Stimulated activated CD4-positive, alpha-beta T cell treated with anti-CD3 and anti-CD28 coated beads, Interleukin-15, amount 100 ng/mL, for 1 hour (primary cell): ENCODE measurements at places on chromosomes 11 and 22.

DNA sequence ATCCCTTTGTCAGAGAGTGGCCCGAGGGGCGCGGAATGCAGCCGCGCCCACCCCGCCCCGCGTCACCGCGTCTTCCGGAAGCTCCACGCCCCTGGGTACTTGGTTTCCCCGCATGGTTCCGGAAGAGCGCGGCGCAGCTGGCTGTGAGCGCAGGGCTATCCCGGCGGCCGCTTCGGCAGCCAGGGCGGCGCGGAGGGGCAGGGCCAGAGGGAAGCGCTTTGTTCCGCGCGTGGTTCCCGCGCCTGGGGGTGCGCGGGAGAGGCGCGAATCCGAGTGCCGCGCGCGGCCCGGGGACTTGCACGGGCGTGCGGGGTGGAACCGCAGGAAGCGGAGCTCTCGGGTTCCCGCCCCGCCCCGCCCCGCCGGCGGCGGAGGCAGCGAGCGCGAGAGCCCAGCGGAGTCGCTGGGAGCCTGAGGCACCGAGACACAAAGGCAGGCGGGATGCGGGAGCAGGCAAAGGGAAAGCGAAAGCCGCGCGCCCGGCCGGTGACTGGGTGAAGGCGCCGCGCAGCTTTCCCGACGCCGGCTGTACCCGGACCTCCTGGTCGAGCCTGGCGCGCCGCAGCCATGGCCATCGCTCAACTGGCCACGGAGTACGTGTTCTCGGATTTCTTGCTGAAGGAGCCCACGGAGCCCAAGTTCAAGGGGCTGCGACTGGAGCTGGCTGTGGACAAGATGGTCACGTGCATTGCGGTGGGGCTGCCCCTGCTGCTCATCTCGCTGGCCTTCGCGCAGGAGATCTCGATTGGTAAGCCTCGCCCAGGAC is at the start of gene PANX1:
PANX1 (plus strand) TSS at position 96 of the 766 bp plus-strand sequence; CDS start at position 568, 472 bp downstream.
- DNase-seq, result peak; percentile 50

GRCh38 chr11:121515335-121515671 is 62.5 kb upstream of the SORL1-AS1 start:
- no peak for DNase-seq

GRCh38 chr11:87022254-87022653 is 15.5 kb upstream of the TMEM135 start:
- DNase-seq, result no peak

DNA sequence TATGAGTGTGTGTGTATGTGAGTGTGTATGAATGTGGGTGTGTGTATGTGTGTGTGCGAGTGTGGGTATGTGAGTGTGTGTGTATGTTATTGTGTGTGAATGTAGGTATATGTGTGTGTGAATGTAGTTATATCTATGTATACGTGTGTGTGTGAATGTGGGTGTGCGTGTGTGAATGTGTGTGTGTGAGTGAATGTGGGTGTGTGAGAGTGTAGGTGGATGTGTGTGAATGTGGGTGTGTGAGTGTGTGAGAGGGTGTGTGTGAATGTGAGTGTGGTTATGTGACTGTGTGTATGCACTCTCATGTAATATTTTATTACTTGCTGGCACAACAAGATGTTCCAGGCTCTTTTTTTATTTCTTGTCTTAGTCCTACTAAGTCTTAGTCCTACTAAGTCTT is 513.4 kb upstream of the B3GAT1 start:
- DNase-seq, result no peak

DNA sequence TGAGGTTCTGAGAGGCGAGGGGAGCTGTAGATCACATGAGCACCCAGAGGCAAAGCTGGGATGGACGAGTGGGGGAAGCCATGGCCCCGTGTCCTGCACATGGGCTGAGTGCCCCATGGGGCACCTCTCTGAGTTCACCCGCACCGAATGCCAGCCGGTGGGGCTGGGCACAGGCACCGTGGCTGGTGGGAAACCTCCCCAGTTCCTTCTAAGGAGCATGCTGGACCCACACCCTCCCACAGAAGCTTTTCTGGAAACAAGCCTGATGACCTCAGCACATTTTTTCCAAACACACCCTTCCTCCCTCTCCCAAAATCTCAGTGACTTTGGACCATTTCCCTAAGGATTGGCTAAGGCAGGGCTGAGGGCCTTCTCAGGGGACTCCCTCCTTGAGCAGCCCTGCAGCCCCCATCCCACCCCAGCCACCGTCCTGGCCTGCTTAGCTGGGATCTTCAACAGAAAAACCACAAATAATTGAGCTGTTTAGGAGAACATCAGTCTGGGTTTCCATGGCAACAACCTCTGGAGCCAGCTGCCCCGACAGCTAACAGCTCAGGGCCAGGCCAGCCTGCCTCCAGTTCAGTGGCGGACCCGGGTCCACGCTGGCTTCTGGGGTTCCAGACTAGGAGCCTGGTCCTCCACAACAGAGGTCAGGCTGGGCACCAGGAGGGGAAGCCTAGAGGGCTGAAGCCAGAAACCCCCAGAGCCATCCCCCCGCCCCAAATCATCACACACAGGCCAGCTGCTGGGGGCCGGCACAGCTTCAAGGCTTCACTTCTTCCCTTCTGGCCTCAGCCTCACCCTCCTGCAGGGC is 18.1 kb upstream of the LINC01488 start:
- DNase-seq, result no peak

GRCh38 chr11:43934601-43935423 is 7.6 kb upstream of the C11orf96 start:
- no peak for DNase-seq

DNA sequence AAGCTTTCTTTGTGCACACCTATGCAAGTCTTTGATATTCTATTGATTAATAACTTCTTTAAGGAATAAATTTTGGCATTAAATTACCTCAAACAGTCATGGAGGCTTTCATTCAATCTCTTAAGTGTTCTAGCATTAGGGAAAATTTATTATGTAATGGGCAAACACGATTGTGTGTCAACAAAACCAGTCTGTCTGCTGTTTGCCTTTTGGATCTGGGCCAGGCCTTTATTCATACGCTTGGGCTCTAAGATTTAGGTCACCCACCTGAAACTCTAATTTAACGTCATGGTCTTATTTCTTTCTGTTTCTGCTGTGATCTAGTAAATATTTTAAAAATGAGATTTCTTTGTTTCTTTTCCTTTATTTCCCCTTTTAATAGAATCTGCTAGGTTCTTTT is 1270.6 kb downstream of the LRRC4C start:
- no peak for DNase-seq

- DNase-seq, result no peak
Observed at GRCh38 chr11:69843529-69843921, 24.3 kb upstream of the FGF3 start.

DNA sequence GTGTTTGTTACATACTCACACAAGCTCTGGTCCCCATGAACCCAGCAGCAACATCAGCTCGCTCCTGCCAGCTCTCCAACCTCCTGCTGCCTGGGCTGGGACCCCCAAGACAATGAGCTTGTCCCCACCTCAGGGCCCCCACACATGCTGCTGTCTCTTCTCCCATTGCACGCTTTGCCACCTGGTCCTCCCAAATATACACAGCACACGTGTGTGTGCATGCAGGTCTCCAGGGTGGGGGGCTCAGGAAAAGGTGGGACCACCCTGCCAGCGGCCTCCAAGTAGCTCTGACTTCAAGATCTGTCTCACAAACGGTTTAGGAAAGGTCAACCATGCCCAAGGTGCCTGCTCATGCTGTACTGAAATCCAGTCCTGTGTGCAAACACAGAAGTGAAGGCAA is 68.1 kb upstream of the CCND1 start:
- no peak for DNase-seq

DNA sequence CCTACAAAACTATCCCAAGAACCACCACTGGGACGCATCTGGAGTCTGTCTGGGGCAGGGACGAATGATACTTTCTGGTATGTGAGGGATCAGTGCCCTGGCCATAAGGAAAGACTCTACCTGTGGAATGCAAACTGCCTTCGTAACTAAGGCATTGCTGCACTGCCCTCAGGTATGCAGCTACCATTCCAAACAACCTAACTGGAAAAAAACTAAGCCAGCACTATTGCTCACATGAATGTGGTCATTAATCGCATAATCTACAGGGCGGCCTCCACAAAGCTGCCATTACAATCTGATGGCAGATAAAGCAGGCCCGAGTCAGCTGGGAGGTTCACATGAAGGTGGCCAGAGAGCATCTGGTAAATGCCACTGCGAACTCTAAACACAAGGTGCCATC is 3.9 kb downstream of the PACSIN2 start:
- DNase-seq, result no peak

DNA sequence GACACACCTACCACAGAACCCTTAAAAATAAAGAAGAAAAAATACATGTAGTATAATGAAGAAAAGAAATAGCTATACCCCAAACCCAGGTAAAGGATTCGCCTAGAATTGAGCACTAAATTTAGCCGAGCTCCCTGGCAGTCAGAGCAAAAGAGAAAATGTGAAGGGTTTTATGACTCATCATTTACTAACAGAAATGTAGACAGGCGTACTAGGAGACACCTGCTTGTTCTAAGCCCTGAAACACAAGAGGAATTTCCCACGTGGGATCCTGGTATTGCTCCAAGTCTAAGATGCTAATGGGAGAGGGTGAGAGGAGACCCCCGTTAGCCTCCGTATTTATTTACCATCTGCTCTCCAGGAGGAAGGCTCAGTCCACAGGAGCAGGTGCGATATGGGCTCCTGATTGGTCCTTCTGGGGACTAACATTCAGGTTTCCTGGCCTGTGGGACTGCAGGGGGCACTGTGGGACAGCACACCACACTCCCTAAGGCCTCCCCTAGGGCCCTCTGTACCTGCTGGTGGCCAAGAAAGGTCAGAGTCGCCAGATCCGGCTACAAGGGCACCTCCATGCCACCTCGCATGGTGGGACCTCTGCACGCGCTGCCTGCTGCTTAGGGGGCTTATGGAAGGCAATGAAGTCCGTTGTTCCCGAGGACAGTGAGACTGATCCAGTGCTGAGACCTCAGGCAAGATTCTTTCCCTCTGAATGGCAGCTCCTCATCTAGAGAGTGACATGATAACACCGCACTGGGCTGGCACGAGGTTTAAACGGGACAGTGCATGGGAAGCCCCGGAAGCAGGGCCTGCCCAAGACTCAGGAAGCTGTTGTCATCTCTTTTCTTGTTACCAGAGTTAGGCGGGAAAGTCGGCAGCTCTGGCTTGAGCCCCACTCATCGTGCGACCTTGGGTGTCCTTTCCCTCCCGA is 25.8 kb downstream of the KCNC1 start:
- DNase-seq, result no peak

DNA sequence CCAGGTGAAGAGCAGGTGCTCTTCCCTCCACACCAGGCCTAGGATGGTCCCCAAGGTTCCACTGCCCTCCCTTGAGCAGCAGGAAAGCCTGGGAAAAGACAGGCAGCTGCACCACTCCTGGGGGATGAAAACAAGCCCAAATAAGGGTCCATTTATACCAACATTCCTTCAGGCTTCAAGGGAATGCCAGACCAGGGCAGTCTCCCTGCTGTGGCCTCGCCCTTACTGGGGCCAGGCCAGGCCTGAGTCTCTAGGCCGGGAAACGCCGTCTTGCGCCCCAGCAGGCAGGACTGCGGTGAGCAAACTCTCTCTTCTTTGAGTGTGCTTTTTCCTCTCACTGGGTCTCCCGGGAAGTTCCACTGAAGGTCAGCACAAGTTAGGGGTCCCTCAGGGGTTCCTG is 443.5 kb downstream of the SOX6 start:
- no peak for DNase-seq

DNA sequence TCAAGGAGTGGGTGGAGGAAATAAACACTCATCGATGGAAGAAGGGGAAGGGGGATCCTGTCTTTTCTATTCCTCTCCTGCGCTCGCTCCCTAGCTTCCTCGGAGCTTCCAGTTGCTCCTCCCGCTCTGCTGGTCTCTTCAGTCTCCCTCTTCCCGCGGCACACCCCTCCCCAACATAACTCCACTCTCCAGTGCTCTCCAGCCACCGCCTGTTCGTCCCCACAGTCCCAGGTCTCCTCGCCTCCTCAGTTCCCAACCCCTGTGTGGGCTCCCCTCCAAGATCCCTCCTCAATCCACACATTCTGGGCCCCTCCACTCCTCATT is 438 bp downstream of the ZW10 start:
- DNase-seq, result no peak

DNA sequence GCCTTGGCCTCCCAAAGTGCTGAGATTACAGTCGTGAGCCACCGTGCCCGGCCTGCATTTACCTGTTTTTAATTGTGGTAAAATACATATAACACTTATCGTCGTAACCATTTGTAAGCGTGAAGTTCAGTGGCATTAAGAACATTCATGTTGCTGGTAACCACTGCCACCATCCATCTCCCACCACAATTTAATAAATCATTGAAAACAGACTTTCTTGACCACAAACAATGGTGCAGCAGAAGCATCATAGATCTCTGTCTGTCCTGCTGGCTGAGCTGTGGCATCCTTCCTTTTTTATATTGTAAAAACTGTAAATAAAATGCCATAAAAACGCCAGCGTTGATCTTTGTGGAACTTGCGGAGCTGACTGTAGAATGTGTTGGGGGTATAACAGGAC is 24.3 kb downstream of the LRP5 start:
- no peak for DNase-seq

- DNase-seq, result no peak
Observed at GRCh38 chr11:119880143-119880542, 151.1 kb upstream of the NECTIN1 start.

DNA sequence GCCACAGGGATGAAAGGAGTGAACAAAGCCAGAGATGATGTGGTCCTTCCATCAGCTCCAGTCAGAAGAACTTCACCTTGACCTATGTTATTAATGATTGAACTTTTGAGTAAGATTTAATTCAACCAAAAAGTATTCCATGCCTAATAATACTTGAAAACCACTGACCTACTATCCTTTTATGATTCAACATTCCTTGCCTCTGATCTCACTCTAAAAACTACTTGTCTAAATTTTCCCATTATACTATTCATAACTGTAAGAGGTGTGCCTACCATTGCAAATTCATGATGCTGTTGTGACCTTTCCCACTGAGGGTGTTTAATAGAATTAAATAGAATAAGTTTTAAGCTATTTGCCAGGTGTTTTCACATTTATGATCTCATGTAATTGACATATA is 164.7 kb upstream of the GUCY1A2 start:
- DNase-seq, result no peak

DNA sequence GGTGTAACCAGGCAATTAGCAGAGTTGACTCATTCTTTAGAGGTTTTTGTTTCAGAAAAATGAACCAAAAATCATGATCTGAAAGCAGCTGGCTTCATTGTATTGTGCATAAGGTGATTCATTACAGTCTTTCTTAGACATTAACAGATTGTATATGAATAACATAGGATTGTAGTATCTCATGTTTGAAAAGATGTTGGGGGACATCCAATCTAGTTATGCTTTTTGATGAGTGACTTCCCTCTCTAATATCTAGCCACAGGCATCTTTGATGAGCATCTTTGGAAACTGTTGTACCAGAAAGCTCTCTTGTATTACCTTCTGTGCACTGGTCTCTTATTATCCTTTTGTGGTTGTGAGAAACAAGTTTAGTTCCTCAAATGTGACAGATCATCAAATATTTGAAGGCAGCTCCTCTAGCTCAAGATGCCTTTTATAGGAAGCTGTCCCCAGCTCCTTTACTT is 8.3 kb downstream of the GRK3 start:
- DNase-seq, result no peak

DNA sequence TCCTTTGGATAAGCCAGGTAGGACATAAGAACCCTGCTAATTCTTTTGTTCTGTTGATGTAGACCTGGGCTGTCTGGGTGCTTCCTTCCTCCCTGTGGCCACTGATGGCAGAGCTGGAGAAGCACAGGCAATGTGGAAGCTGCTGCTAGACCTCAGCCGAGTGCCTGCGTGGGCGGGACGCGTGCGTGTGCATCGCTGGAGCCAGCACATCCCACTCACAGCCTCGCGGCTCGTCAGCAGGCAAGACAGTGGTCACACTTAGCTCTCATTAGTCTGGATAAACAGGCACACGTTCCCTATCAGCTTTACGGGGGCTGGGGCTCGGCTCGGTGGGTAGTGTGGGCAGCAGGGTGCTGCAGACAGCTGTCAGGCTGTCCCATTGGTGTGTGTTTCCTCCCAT is 155.7 kb downstream of the GRIK4 start:
- no peak for DNase-seq

- no peak for DNase-seq
Observed at GRCh38 chr11:78940500-78941225, 366.0 kb upstream of the NARS2 start.
